ENCODE measurements at places on chromosomes 1 and 21.

DNA sequence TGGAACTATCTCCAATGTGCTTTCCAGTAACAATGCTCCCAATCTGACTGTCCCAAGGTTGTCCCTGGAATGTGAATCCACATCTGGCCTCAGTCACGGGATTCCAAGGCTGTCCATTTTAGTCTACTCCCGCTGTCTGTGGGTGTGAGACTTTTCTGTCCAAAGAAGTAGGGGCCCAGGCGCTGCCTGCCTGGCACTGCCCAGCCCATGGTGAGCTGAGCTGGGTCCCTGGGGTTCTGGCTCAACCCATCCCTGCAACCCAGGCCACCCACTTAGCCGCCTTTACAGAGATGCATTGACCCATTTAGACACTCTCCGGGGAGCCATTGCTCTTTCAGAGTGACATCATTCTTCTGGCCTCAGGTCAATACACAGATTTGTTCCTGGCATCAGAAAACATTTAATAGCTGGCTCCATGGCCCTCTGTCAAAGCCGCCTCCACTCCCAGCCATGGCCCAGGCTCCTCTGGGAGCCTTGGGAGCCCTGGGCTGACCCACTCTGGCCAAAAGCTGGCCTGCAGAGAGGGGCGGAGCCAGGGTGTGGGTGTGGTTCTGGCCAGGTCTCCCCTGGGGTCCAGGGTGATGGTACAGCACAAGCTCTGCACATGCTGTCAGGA lies 47.2 kb upstream of the PAX7 start:
- DNase-seq: no peak

- DNase-seq: no peak
Measured at GRCh38 chr1:163395790-163396189, 74.0 kb downstream of the NUF2 start.

DNA sequence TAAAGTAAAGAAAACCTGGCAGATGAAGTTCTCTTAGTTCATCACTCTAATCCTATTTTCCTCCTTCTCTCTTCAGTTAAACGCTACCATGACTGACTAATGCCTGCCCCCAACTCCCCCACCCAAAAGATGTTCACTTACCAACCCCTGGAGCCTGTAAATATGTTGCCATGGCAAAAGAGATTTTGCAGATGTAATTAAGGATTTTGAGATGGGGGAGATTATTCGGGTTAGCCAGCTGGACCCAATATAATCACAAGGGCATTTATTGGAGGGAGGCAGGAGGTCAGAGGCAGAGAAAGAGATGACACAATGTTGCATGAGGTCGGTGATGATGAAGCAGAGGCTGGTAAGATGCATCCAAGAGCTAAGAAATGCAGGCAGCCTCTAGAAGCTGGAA lies 69.3 kb upstream of the PPP2R5A start:
- DNase-seq: no peak

- no peak for DNase-seq
Measured at GRCh38 chr1:212207822-212208520, 77.2 kb upstream of the PPP2R5A start.

DNA sequence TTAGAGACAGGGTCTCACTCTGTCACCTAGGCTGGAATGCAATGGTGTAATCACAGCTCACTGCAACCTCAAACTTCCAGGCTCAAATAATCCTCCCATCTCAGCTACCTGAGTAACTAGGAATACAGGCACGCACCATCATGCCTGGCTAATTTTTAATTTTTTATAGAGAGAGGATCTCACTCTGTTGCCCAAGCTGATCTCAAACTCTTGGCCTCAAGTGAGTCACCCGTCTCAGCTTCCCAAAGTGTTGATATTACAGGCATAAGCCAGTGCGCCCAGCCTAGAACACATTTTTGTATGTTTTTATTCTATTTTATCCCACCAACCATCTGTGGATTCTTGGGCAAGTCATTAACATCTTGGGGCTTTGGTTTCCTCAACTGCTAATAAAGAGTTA lies 100.5 kb downstream of the AK5 start:
- no peak for DNase-seq

- DNase-seq: no peak
Measured at GRCh38 chr1:179337288-179337687, 28.5 kb upstream of the AXDND1 start.

GRCh38 chr21:45041984-45042663 lies 32.3 kb upstream of the ADARB1 start:
- DNase-seq: no peak

DNA sequence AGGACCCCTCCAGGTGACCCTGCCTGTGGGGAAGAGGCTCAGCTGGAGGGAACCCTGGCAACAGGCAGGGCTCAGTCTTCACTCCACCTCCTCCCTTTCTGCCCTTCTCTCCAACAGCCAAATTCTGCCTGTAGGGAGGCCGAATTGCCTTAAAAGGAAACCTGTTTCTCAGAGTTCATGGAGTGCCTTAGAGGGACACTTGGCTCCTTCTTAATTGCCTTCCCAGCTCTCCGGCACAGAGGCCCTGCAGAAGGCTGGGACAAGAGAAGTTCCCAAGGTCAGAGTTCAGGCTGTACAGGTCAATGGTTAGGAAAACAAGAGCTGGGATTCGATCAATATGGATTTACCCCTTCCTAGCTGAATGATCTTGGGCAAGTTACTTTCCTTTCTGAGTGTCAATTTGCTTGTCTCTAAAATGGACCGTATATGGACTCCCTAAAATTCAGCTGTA lies 6.2 kb downstream of the CSRP1 start:
- no peak for DNase-seq

DNA sequence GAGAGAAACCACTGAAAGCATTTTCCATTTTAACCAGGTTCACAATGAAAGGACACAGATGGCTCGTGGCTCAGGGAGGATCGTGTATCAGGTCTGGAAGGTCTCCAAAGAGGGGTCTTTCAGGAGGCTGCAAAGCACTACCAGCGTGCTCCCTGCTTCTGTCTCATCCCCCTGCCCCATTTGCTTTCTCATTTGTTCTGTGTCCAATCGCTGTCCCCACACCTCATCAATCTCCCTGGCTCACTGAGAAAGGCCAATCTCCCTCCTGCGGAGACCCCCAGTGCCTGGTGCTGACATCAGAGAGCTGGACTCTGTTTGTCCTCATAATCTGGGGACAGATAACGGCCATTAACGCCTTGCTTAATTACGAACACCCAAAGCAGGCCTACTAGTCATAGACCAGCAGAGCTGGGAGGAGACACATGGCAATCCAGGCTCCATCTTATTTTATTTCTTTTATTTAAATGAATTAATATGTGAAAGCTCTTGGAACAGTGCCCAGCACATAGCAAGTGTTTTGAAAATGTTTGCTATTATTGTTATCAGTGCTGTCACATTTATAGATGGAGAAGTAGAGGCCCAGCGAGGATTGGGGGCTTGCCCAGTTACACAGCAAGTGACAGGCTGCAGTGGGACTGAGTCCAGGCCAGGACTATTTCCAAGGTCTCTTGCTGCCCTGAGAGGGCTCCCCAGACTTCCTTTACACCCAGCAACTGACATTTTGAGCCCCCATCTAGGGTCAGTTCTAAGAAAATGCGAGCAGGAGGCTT lies 341.0 kb upstream of the USP24 start:
- DNase-seq: no peak

Data from effector memory CD4-positive, alpha-beta T cell (primary cell).